ENCODE measurements at places on chromosomes 16 and 17. TPM values are rescaled to one million over a fixed set of nuclear protein-coding genes. Genes with fewer than 3 reads are reported as not detected.

DNA sequence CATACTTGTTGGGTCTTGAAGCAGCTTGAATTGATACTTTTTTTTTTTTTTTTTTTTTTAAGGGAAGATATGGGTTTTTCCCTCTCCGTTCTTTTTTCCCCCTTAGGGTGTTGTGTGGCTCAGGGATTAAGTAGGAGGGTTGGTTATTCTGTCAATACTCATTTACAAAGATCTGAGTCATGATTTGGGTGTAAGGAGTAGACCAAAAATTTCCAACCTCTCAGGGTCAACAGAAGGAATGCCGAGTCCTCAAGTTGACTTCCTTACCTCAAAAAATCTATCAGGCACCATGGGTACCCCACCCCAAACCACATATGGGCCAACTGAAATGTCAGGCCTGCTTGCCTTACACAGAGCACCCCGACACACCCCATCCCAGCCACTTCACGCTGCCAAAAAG lies 230.5 kb downstream of the CCDC182 start:
- no peaks in the 10 kb centered on the region for H3K27me3 ChIP-seq
- peaks cover 1% of the 10 kb centered on the region for H3K36me3 ChIP-seq
- no peak for DNase-seq

DNA sequence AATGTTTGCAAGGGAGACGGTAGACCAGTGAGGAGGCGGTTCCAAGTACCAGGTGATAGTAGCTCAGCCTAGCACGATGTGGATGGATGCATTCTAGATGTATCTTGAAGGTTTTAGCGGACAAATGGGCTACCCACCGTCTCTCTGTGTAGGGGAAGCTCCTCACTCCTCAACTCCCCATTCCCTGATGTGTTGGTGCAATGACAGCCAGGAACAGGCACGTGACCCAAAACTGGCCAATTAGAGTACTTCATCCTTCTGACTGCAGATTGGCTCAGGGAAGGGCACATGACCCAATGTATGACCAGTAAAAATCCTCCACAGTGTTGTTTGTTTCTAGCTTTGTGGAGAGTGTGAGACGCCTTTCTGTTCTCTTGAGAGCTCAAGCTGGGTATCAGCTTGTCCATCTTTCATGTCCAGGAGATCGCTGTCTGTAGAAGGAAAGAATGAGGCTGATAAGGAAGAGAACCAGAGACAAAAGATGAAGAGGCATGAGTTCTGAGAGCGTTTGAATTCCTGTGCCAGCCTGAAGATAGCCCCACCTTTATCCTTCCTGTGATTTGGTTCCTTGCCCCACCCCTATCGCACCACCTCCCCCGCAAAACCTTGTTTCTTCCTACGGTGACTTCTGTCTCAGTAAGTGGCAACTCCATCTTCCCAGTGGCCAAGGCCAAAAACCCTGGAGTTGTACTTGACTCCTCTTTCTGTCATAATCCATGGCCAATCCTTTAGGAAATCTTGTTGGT lies 2.3 kb upstream of the BORCS6 start:
- no peaks in the 10 kb centered on the region for H3K36me3 ChIP-seq
- no peaks in the 10 kb centered on the region for H3K27me3 ChIP-seq
- no peak overlapping the region for H3K27ac ChIP-seq
- H3K4me3 ChIP-seq, result no peak overlapping the region
- H3K4me1 ChIP-seq, result peaks cover 18% of the 10 kb centered on the region
- peak; percentile 80 for DNase-seq

DNA sequence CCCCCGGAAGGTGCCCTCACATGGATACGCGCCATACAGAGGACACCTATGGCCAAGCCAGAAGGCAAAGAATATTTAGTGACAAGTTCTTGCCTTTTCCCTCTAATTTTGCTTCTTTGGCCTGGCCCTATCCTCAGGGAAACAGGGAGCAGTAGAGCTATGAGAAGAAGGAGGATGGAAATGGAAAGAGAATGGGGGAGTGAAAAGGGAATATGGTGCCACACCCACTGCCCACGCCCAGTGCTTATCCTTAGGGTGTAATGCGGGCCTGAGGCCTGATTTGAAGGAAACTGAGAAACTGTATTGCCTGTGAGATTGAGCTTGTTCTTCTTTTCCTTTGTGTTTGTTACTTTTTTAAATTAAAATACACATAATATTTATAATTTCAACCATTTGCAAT lies 255.1 kb downstream of the HS3ST3A1 start:
- H3K4me3 ChIP-seq, result no peak overlapping the region
- no peaks in the 10 kb centered on the region for H3K27me3 ChIP-seq
- H3K36me3 ChIP-seq, result no peaks in the 10 kb centered on the region
- no peak overlapping the region for H3K27ac ChIP-seq
- DNase-seq, result no peak

GRCh38 chr17:68294617-68295016 lies 3.3 kb downstream of the ARSG start:
- no peak for DNase-seq
- H3K4me1 ChIP-seq, result peaks cover 64% of the 10 kb centered on the region
- H3K27ac ChIP-seq, result no peak overlapping the region
- no peak overlapping the region for H3K4me3 ChIP-seq
- H3K27me3 ChIP-seq, result no peaks in the 10 kb centered on the region

DNA sequence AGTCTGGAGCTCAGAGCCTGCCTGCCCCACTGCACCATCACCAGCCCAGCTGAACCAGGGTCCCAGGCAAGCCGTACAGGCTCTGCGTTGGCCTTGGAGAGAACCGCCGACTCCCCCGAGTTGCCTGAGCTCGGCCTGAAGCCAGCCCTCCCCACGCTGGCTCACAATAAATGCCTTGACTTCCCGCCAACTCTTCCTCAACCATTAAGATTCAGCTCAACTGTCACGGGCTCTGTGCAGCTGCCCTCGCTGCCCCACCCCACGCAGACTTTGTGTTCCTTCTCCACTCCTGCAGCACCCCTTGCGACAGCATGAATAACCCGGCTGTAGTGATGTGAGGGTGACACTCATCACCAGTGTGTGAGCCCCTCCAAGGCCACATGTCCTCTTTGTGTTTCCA lies 4.8 kb upstream of the QPRT start:
- H3K27me3 ChIP-seq, result no peaks in the 10 kb centered on the region
- H3K27ac ChIP-seq, result peak overlapping the region; percentile 37
- no peak overlapping the region for H3K4me3 ChIP-seq
- peaks cover 38% of the 10 kb centered on the region for H3K4me1 ChIP-seq
- DNase-seq, result no peak

- H3K27me3 ChIP-seq, result no peaks in the 10 kb centered on the region
- H3K4me1 ChIP-seq, result peaks cover 13% of the 10 kb centered on the region
- no peak overlapping the region for H3K4me3 ChIP-seq
- peak overlapping the region; percentile 66 for H3K27ac ChIP-seq
These were observed 65.9 kb downstream of the CEP95 start for GRCh38 chr17:64572682-64573154.

Gene SLC38A8
- not detected for total RNA-seq

Gene FKBP10
- 0.44 TPM for total RNA-seq

- no peak overlapping the region for H3K4me3 ChIP-seq
- H3K27me3 ChIP-seq, result no peaks in the 10 kb centered on the region
- no peak for DNase-seq
- no peak overlapping the region for H3K27ac ChIP-seq
- H3K36me3 ChIP-seq, result peaks cover 2% of the 10 kb centered on the region
These were observed 228.4 kb downstream of the CPPED1 start for GRCh38 chr16:12575288-12575687.

DNA sequence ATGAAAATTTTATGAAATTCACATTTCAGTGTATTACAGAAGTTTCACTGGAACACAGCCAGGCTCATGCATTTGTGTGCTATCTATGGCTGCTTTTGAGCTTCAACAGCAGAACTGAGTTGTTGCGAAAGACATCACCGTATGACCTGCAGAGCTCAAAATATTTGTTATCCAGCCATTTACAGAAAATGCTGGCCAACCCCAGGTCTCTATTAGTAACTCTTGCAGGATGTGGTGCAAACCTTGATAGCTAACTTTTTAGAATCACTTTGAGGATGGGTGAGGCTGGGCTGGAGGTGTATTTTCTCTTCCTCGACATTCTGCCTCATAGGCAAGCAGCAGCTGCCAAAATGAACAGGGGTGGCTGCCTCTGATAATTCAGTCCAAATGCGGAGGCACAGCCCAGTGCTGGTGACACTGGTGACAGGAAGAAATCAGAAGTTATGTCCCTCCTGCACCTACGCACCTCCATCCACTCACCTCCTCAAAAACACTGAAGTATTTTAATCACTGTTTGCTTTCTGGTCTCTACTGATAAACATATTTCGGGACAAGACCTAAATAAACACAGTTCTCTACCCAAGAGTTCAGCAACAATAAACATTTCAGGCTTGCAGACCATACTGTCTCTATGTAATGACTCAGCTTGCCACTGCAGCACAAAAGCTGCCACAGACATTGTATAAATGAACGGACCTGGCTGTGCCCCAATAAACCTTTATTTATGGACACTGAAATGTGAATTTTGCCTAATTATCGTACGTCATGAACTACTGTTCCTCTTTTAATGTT lies 28.5 kb downstream of the ARHGAP17 start:
- no peak overlapping the region for H3K4me3 ChIP-seq
- no peaks in the 10 kb centered on the region for H3K27me3 ChIP-seq
- peaks cover 7% of the 10 kb centered on the region for H3K36me3 ChIP-seq
- DNase-seq, result no peak
